ENCODE measurements at places on chromosomes 12 and 14.

- peaks cover 2% of the 10 kb centered on the region for H3K36me3 ChIP-seq
- H3K4me1 ChIP-seq = peaks cover 38% of the 10 kb centered on the region
- H3K27me3 ChIP-seq = no peaks in the 10 kb centered on the region
- DNase-seq = peak; percentile 45
- peak overlapping the region; percentile 100 for H3K27ac ChIP-seq
These were observed 30.3 kb upstream of the CLIP1 start for GRCh38 chr12:122452701-122453285.

DNA sequence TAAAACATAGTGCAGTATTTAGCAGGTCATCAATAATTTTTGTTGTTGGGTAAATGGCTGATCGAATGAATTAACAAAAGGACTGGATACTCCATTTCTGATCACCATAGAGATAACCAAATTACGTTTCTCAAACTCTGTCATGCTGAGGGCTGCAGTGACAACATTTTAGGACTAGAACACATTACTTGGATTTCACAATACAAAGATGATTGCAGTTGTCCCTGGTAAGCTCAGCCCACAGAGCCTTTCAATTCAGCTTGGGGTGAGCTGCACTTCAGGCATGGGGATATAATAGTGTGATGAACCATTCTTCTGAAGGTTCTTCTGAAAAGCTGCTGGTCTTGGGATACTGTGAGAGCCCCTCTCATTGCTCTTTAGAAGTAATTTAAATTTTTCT lies 74.3 kb downstream of the FAR2 start:
- H3K27ac ChIP-seq = no peak overlapping the region
- no peaks in the 10 kb centered on the region for H3K4me1 ChIP-seq
- DNase-seq = no peak
- H3K27me3 ChIP-seq = no peaks in the 10 kb centered on the region
- H3K4me3 ChIP-seq = no peak overlapping the region

GRCh38 chr14:104897330-104898194 lies 27.1 kb upstream of the PLD4 start:
- no peaks in the 10 kb centered on the region for H3K36me3 ChIP-seq
- H3K4me1 ChIP-seq = peaks cover 9% of the 10 kb centered on the region
- no peak overlapping the region for H3K4me3 ChIP-seq
- peaks cover 32% of the 10 kb centered on the region for H3K27me3 ChIP-seq
- H3K27ac ChIP-seq = no peak overlapping the region

GRCh38 chr12:45612044-45612794 lies 117.3 kb upstream of the ARID2 start:
- no peak overlapping the region for H3K27ac ChIP-seq
- no peaks in the 10 kb centered on the region for H3K36me3 ChIP-seq
- peaks cover 10% of the 10 kb centered on the region for H3K27me3 ChIP-seq
- no peak overlapping the region for H3K4me3 ChIP-seq

DNA sequence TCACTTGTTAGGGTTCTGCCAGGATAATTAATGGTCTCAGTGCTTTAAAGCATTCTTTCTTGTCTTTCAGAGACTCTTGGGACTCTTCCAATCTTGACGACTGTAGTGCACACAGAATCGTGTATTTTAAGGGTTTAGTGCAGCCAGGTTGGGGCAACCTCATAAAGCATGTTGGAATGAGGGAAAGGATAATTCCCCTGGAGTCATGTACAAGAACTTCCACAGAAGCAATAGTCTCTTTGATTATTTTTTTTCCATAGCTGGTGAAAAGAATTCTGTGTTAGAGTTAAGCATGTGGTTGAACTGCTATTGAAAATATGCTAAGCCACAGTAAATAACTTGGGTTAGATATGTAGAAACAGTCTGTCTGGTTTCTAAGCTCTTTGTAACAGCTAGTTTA lies 246.8 kb upstream of the DAAM1 start:
- H3K27ac ChIP-seq = no peak overlapping the region
- H3K4me1 ChIP-seq = no peaks in the 10 kb centered on the region
- H3K4me3 ChIP-seq = no peak overlapping the region
- no peaks in the 10 kb centered on the region for H3K36me3 ChIP-seq

- DNase-seq = no peak
- H3K4me1 ChIP-seq = peaks cover 2% of the 10 kb centered on the region
- no peaks in the 10 kb centered on the region for H3K27me3 ChIP-seq
- no peak overlapping the region for H3K27ac ChIP-seq
- H3K4me3 ChIP-seq = no peak overlapping the region
These were observed 114.1 kb upstream of the FKBP4 start for GRCh38 chr12:2680676-2681039.

Measured in activated CD8-positive, alpha-beta memory T cell treated with anti-CD3 and anti-CD28 coated beads, Interleukin-2, amount 10 ng/mL, durations not matched to agents 7 days and 5 days (primary cell).